Activated naive CD4-positive, alpha-beta T cell treated with Interleukin-2 at 50 U/mL for 16 hours (primary cell): ENCODE measurements at places on chromosomes 1 and 21.

DNA sequence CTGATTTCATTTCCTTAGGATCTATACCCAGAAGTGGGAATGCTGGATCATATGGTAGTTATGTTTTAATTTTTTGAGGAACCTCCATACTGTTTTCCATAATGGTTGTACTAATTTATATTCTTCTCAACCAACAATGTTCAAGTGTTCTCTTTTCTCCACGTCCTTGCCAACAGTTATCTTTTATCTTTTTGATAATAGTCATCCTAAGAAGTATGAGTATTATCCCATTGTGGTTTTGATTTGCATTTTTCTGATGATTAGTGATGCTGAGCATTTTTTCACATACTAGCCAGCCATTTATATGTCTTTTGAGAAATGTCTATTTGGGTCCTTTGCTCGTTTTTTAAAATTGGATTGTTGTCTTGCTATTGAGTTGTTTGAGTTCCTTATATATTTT lies 38.5 kb downstream of the ABCD3 start:
- no peak for DNase-seq

DNA sequence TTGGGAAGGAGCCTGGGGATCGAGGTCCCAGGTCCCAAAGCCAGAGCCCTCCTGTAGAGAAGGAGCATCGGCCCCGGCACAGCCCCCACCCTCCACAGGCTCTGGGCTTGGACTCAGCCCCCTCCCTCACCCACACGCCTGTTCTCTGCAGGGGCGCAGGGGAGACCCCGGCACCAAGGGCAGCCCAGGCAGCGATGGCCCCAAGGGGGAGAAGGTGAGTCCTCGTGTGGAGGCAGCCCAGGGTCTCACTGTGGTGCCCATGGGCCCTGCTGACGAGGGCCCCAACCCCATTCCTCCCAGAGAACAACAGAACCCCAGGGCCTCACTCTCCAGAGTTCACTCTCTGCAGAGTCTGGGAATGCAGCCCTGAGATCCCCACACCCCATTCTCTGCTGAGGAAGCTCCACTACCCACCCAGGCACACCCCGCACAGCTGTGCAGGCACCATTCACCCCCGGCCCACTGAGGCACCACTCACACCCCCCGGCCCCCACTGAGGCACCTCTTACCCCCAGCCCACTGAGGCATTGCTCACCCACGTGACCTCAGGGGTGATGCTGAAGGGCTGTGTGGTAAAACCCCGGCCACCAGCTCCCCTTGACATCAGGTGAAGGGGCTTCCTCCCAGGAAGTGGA lies 21.8 kb downstream of the COL6A2 start:
- DNase-seq = no peak

- DNase-seq = no peak
Observed at GRCh38 chr1:172320733-172321132, 99.8 kb upstream of the C1orf105 start.

GRCh38 chr1:241292973-241293372 lies 64.0 kb downstream of the RGS7 start:
- no peak for DNase-seq

- peak; percentile 40 for DNase-seq
Observed at GRCh38 chr21:46368533-46369285, 44.8 kb downstream of the PCNT start.
